ENCODE measurements at places on chromosomes 7 and 10.

DNA sequence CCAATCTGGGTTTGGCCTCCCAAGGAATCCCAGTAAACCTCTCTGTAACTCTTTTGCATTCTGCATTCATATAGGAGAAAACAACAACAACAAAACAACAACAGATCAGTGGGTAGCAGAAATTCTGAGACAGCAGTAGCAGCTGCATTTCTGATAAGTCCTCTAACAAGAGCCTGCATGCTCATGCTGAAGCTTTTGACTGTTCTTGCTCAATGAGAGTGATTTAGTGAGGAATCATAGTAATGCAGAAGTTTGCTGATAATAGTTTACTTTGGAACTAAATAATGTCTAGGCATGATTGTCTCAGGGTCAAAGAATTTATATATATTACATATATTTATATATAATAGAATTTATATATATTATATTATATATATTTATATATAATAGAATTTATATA, 35.2 kb downstream of the BMPER start:
- DNase-seq, result no peak

- DNase-seq, result no peak
These were observed 47.4 kb downstream of the SORCS3 start for GRCh38 chr10:104688251-104689042.

DNA sequence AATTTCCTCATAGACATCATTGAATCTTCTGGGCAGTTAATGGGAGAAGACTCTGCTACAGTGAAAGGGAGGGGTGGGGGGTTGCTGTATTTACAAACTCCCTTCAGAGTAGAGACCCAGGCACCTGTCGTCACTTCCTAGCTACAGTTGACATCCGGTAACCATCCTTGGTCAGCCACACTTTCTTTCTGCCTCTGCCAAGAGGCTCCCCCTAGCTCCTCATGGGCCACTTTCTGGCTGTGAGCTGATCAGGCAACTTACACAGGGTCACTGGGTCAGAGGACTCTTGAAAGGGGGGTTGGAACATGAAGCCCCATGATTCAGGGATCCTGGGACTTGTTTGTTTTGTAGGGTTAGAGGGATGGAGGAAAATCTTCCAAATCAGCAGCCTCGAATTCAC, 1.2 kb downstream of the TECPR1 start:
- DNase-seq, result no peak

- DNase-seq, result no peak
These were observed 145.2 kb downstream of the PKD1L1 start for GRCh38 chr7:47803025-47803424.

DNA sequence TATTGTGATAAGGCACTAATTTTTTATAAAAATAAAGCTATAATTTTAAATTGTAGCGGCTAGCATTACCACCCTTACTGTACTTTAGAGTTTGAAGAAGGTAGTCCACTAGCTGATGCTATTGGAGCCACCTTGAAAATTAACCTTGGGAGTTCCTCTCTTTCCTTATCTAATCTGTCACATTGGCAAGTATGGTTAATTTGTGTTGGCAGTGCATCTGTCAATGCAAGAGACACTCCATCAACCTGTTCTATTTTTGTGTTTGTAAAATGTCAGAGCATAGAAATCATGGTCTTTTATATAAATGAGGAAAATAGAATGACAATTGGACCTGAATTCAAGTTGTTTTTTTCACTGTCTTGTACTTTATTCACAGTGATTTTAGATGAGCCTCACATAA, 20.5 kb downstream of the GLCCI1 start:
- no peak for DNase-seq

- DNase-seq, result no peak
These were observed 13.5 kb downstream of the MYOF start for GRCh38 chr10:93468461-93469213.

DNA sequence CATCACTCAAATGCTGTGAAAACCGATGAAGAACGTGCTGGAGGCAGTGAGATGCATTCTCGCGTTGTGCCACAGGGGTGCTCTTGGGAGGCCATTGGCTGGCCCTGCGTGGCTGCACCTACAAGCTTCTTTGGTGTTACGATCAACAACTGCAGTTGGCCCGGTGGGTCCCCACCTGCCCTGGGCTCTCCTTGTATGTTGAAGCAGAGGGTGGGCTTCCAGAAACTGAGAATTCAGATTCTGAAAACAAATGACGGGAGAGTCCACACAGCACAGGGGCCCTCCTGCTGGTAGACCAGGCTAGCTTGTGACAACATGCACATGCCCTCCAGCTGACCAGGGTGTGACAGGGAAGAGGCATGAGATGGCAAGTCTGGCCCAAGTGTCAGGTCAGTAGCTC, 23.7 kb upstream of the DDC start:
- DNase-seq, result no peak

DNA sequence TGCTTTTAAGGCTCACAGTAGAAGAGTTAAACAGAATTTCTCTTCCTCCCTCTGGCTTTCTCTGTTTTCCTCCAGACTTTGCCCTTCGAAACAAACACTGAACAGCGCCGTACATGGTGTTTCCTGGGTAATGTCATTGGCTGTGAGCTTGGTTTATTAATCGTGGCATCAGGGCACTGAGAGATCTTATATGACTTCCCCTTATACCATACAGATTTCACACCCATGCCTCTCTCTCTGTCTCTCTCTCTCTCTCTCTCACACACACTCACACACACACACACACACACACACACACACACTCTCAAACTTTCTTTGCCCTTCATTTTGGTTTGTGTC, 195.5 kb downstream of the CREB5 start:
- no peak for DNase-seq

- DNase-seq, result no peak
These were observed 214.2 kb downstream of the PRKG1 start for GRCh38 chr10:51288511-51288910.

DNA sequence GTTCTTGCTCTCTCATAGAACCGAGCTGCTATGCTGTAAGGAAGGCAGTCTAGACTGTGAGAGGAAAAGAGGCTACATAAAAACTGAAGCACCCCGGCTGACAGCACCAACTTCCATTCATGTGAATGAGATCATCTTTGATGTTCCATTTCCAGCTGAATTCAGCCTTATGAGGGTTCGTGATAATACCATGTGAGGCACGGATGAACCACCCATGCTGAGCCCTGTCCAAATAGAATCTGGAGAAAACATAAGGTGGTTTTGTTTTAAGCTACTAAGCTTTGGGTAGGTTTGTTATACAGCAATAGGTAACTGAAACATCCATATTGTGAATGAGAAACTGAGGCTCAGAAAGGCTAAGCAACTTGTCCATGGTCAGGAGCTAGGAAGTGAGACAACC, 6.9 kb upstream of the VAX1 start:
- no peak for DNase-seq

- DNase-seq, result no peak
These were observed 119.9 kb upstream of the THSD7A start for GRCh38 chr7:11951909-11952308.

DNA sequence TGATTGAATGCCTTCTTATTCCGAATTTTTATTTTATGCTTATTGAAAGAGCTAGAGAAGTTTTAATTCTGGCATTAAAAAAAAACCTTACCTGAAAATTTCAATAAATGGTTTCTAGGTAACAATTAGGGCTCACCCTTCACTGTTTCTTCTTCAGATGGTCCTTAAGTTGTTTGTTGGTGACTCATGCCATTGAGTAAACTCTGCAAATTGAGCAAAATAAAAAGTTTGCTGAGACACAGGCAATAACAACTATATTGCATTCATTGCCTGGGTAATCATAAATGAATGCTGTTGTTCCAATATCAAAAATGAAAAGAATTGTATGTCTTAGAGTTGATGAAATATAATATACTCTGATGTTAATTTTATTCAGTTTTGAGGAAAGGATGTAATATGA, 300.3 kb downstream of the CDK14 start:
- no peak for DNase-seq

DNA sequence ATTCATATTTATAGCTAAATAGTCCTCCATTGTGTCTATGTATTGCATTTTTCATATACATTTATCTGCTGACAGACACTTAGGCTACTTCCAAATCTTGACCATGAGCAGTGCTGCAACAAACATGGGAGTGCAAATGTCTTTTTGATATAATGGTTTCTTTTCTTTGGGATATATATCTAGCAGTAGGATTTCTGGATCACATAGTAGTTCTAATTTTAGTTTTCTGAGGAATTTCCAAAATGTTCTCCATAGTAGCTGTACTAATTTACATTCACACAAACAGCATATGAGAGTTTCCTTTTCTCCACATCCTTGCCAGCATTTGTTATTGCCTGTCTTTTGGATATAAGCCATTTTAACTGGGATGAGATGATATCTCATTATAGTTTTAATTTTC, 1521.3 kb downstream of the REEP3 start:
- no peak for DNase-seq

GRCh38 chr10:89342206-89342958, 14.6 kb downstream of the IFIT3 start:
- DNase-seq, result no peak

GRCh38 chr7:41738806-41739205, 35.9 kb upstream of the INHBA start:
- no peak for DNase-seq

DNA sequence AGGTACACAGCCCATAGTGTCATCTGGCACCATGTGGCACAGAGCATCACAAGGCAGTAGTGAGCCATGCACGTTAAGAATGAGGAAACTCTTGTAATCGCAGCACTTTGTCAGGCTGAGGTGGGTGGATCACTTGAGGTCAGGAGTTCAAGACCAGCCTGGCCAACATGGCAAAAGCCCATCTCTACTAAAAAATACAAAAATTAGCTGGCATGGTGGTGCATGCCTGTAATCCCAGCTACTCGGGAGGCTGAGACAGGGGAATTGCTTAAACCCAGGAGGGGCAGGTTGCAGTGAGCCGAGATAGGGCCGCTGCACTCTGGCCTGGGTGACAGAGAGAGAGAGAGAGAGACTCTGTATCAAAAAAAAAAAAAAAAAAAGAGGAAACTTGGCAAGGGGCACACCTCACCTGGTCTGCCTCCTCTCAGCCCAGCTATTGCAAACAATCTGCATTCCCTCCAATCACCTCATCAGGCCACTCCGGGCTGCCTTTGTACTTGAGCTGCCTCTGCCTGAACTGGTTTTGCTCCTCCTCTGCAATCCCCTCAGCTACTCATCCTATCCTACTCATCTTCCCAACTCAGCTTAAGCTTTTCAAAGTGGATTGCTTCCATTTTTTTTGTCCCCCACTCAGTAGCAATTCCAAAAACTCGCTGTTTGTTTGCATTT, 46.0 kb upstream of the OPTN start:
- DNase-seq, result no peak

- no peak for DNase-seq
These were observed 100.2 kb downstream of the GNAT3 start for GRCh38 chr7:80411621-80412020.

GRCh38 chr10:25026463-25026862, 10.1 kb downstream of the THNSL1 start:
- DNase-seq, result no peak

GRCh38 chr10:98910546-98910945, 325.1 kb downstream of the HPSE2 start:
- no peak for DNase-seq

DNA sequence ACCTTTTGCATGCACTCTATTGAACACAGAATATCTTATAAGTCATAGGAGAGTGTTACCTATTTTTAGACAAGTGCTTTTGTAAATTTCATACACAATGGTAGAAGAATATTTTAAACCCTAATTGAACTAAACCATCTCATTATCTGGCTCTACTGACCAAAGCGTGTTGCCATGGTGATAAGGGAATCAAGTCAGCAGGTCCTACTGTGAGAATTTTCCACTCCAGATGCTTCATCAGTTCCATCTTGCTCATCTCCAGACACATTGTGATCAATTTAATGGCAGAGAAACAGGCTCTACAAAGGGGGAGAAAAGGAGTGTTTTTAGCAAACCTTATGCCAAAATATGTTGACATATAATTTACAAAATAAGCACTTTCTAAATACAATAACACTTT, 621.9 kb upstream of the GHITM start:
- DNase-seq, result no peak

DNA sequence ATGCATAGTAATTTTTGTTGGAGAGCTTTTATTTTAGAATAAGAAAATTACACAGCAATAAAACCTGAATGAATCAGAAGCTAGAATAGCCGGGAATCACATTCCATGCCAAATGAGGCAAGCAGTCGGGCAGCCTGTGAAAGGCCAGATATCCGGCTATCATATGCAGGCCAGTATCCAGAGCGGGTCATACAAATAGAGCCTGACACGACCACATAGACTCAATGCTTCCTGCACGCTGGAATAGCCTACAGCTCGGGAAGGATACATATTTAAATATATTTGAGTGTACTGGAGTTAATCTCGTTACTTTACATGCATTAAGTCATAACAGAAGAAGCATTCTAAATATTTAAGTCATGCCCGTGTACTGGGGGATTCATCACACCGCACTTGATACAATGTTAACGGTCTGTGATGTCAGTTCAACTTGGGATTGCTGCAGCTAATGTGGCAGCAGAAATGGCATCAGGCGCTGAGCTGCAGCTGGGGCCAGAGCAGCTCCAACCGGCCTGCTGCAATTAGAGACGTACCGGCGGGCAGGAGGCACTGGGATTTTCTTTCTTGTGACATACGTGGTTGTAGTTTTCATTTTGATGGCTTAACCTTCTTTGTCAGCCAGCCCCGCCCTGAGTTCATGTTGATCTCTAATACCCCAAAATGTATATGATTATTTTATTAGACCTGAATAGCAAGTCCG, 112.0 kb downstream of the EBF3 start:
- no peak for DNase-seq

- DNase-seq, result no peak
These were observed 380.6 kb downstream of the PHTF2 start for GRCh38 chr7:78179211-78179610.

DNA sequence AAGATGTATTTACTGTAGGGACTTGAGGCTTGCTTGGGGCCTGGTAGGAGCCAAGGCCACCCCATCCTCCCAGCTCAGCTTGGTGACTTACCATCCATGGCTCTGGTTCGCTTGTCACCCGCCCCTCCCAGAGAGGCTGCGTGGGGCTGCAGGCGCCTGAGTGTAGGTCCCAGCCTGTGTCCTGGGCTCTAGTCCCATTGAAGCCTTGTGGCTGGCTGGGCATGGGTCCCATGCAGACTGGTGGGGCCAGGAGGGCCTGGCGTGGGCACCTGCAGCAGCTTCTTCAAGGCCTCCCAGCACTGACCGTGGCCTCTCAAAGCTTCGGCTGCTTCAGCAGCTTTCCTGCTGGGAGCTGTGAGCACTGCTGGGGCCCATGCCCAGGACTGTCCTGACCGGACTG, 118.1 kb downstream of the INPP5A start:
- DNase-seq, result no peak

GRCh38 chr7:118731854-118732253, 507.4 kb downstream of the ANKRD7 start:
- no peak for DNase-seq

GRCh38 chr10:28822719-28823464, 145.6 kb downstream of the BAMBI start:
- DNase-seq, result no peak

DNA sequence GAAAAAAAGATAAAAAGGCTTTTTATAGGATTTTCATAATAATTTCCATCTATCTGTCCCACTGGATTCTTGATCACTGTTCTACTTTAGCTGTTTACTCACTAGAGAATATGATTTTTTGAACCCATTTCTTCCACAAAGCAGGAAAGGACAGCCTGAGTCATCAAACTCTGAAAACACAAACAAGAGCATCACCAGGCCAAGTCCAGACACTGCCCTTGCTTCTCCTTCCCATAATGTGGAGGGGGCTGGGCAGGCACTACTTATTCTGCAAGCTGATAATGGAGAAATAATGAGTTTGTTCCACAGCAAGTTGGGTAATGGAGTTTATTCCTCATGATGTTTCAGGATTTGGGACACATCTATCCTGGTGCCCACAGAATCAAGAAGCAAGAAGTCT, 13.0 kb upstream of the KCNIP2 start:
- DNase-seq, result no peak

Measured in thoracic aorta (tissue), 2 donors.